Esophagus squamous epithelium (tissue), 5 donors: ENCODE measurements at places on chromosomes 16 and 17.

DNA sequence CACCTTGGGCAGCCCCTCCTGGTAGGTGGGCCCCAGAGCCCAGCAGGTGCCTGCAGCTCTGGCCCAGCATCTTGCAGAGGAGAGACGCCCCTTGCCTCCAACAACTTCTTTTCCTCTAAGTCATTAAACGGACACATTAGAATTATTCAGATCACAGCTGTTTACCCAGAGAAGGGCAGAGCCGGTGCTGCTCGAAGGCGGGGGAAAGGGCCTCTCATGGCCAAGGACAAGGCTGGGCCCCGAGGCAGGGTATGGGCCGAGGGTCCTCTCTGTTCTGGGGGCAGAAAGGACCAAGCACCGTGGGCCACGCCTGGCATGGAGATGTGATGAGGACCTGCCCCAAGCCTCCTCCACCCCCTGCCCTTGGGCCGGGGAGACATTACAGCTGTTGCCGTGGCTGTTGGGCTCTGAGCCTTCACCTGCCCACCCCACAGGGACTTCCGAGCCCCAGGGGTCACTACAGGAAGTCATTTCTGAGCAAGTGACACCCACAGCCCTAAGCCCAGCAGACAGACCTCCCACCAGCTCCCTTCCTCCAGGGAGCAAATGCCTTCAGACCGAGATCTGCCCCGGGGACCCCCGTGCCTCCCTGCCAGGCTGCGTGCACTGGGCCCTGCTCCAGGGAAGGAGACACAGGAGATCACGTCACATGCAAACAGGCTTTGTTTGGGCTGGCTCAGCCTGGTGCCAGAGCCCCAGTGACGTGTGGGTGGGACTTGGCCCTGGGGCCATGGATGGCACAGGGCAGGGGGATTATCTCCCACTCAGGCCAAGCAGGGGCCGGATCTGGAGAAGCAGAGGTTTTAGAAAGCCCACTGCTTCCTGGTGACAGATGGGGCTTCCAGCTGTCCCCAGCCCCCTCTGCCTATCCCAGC lies 699 bp upstream of the PVALEF start:
- DNase-seq, result no peak

- no peak for DNase-seq
Observed at GRCh38 chr17:78999056-78999768, 10.4 kb downstream of the CANT1 start.

DNA sequence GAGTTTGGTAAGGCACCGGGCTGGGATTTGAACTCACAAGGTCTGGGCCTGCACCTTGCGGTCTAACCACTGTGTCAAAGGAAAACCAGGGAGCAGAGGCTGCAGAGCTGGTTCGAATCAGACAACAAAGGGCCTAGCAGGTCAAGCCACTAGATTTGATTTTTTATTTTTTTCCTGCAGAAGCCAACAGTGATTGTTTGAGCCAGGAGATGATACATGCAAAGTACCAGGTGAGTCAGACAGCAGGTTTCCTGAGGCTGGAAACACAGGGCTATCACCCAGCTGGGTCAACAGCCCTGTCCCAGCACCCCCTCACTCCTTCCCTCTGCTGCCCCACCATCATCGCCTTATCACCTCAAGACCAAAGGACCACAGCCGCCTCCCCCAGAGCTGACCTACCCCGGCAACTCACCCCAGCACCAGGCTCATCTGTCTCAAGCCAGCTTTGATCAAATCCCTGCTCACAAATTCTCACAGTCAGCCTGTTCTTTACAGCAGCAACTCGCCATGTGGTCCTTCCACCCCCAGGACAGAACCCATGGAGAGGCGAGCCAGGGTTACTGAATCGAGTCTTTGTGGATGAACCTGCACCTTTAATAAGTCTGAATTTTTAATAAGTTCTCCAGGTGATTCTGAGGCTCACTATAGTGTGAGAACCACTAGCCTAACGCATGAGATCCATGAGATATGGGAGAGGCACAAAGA lies 13.0 kb upstream of the KRT19 start:
- no peak for DNase-seq

- DNase-seq, result no peak
Observed at GRCh38 chr16:78593352-78593751, 493.9 kb downstream of the WWOX start.

DNA sequence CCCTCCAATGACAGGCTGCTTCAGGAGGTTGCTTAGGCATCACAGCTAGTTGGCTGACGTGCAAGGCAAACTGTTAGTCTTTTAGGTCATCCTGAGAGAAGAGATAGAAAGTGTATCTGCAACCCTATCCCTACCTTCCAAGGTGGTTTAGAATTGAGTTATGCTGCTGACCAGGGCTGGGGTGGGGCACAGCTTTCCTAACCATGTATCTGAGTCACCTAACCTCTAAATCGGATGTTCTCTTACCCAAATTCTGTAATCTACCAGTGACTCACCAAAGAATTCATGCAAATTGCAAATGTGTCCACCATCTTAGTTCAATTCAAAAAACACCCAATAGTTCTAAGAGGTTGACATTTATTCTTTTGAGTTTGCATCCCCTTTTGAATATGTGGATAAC lies 107.2 kb upstream of the DYNLRB2 start:
- no peak for DNase-seq

- no peak for DNase-seq
Observed at GRCh38 chr17:2749784-2750181, 331 bp upstream of the CCDC92B start.

- DNase-seq, result no peak
Observed at GRCh38 chr16:2963074-2963722, 877 bp upstream of the KREMEN2 start.

DNA sequence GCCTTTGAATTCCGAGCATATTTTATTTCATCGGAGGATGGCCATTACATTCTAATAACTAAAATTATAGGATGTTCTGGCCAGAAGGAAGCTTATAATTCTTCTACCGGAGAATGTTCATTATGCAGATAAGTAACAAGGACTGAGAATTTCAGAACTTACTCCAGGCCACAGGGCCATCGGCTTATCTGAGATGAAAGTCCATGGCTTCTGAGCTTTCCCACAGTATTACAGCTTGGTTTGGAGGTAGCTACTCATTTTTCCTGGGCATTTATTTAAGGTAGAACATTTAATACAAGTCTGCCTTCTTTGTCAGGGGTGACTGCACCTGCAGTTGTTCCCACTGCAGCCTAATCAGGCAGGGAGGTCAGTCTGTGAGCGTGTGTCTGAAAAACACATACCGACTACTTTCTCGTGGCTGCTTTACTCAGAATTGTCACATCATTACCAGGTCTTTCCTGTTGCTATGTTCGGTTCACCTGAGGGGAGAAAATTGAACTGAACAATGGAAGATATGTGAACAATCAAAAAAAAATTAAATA lies 219.7 kb upstream of the CPHXL start:
- no peak for DNase-seq

- no peak for DNase-seq
Observed at GRCh38 chr17:44887971-44888954, 11.0 kb downstream of the EFTUD2 start.

DNA sequence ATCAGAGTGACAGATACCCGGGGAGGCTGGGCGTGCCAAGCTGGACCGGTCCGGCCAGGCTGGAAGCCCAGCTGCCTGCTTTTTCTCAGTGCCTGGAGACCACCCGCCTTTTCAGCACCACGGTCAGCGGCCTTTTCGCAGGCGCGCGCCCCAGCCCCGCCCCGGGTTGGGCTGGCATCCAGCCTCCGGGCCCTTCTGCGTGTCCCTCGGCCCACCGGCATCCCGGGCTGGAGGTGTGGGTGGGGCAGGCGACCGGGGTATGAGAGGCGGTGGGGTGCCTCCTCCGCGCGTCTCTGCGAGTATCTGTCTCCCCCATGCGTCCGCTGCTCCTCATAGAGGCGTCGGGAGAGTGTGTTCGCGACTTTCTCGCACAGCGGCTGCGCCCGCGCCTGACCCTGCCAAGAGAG lies 102.5 kb downstream of the MRM1 start:
- no peak for DNase-seq

DNA sequence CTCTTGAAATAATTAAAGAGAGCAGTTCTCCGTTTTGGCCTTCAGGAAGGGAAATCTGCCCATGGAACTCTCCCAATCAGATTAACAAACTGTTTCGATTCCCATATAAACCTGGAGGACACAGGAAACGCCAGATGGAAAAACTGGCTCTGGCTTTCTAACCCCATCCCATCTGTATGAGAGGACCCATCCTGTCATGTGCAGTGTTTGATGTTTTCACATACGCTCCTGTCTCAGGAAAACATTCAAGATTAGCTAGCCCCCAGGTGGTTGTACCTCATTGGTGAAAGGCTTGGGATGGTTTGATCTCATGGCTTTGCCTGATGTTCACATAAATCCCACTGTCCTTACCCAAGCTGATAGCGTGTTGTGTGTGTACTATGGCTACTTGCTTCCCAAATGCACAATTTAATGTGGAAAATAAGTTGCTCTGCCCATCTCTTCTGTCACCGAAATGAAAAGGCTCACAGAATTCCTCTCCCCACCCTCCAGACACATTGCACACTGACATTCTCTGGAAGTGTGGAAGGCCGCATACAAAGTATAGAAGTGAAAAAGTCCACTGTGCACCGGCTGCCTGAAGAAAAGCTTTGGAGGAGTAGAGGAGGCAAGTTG lies 18.2 kb upstream of the ERN1 start:
- DNase-seq, result no peak

DNA sequence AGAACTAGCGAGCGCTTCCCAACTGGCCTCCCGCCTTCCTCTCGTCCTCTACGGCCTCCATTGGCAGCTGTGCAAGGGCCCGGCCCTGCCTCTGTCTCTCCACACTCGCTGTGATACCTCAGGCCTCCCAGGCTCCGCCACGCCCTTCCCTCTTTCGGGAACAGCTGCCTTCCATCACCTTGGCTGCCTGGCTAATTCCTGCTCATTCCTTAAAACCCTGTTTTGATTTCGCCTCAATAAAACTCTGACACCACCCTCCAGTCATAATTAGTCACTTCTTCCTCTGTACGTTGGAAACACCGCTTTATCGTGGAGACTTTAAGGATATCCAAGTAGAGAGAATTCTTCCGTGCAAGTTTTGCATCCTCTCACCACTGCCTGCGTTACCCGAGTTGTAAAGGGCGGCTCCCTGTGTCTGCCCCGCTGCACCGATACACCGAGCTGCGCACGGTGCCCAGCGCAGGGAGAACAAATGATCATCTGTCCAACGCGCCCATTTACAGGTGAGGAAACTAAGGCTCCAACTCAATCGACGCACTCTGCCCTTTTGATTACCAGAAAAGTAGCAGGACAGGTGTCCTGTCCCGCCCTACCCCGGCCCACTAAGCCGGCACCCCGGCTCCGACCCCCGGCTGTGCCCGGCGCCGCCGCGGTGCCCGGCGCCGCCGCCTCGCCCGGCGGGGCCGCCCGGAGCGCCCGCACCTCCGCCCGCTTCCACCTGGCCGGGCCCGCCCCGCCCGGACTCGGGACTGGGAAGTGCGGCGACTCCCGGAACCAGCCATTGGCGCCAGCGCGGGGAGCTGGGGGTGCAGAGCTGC lies 139.7 kb downstream of the SEC14L1 start:
- DNase-seq, result no peak

GRCh38 chr16:80254970-80255369 lies 285.8 kb upstream of the DYNLRB2 start:
- DNase-seq, result no peak
